ENCODE measurements at places on chromosomes 16 and 17.
A peak's percentile ranks its signal among the peaks of the same experiment; 100 is the strongest.

DNA sequence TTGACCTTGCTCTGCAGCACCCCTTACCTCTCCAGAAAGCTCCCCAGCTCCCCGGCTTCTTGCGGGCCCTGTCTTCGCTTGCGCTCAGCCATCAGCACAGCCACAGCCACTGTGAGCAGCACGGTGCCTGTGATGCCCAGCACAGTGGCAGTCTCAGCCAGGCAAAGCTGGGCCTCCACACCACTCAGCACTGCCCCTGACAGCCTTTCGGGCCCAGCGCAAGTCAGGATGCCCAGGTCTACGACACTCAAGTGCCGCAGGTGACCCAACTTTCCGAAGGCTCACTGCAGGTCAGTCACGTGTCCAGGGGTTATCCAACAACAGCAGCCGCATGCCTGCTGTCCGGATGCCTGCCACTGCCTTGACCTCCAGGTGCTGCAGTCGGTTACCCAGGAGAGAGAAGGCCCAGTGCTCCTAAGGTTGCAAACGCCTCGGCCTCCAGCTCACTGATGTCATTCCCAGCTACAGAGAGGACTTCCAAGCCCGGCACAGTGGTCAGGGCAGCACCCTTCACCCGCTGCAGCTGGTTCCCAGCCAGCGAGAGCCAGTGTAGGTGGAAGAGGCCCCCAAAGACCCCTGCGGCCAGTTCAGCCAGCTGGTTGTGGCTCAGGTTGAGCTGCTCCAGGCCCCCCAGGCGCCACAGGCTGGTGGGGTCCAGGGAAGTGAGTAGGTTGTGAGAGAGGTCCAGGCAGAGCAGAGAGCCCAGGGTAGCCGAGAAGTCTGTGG is 8.9 kb upstream of the TMEM101 start:
- DNase-seq: no peak

- no peak for DNase-seq
Observed at GRCh38 chr16:67992661-67993206, 6.5 kb downstream of the DPEP2 start.

DNA sequence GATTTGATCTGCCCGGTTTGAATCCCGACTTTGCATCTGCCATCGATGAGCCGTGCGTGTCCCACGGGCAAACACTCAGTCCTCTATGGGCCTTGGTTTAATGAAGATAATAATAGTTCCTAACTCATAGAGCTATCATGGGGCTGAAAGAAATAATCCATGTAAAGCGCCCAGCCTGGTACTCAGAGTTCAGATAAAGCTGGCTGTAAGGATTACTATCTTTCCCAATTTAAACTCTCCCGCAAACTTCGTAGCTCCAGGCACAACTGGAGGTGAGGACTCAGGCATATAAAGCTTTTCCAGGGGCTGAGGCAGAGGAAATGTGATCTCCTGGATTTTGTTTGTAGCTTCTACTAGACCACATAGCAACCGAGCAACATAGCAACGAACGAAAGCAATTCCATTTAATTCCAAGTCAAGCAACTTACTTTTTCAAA is 16.3 kb downstream of the ALOX15 start:
- no peak for DNase-seq

DNA sequence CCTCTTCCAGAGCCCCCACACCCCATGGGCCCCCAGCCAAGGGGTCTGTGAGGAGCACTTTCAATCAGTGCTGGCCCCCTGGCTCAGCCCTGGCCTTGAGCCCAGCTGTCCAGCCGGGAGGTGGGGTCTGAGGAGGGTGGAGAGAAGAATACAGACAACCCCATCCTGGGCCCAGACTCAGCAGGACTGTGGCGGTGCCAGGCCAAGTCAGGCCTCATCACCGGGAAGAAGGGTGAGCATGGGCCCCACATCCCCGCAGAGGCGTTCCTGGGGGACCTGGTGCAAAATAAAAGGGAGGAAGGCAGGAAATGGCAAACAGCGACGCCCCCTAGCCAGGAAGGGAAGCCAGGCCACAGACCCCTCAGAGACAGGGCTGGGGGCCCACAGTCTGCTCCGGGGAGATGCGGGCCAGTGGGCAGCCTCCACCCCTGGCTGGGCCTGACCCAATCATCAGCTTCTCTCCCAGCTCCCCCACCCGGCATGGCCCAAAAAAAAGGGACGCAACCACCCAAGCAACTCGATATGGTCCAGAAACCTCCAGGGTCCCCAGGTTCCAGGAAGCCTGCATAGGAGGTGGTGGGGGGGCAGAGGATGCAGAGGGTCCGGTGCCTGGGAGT is 20.6 kb downstream of the ZNF423 start:
- DNase-seq: no peak

DNA sequence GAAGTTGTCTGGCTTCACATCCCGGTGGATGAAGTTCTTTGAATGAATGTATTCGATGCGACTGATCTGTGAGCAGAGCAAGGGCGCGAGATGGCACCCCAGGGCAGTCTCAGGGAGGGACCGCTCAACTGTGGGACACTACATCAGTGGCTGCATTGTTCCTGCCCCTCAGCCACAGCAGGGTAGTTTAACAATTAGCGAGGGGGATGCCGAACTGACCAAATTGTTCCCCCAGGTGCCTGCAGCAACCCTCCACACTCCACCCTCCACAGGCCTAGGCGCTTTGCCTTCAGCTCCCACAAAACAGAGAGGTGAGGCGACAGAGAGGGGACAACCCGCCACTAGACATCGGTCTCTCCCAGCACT is 20.3 kb downstream of the CSNK1D start:
- no peak for DNase-seq

GRCh38 chr16:11620243-11621003 is 33.7 kb upstream of the LITAF start:
- no peak for DNase-seq

- DNase-seq: no peak
Observed at GRCh38 chr16:4787627-4788482, at the start of gene SEPTIN12. Gene SEPTIN12 (minus strand): TSS chr16:4788345. CDS start chr16:4787645, 700 bp downstream.

GRCh38 chr17:67152824-67153223 is 92.2 kb downstream of the HELZ start:
- DNase-seq: no peak

DNA sequence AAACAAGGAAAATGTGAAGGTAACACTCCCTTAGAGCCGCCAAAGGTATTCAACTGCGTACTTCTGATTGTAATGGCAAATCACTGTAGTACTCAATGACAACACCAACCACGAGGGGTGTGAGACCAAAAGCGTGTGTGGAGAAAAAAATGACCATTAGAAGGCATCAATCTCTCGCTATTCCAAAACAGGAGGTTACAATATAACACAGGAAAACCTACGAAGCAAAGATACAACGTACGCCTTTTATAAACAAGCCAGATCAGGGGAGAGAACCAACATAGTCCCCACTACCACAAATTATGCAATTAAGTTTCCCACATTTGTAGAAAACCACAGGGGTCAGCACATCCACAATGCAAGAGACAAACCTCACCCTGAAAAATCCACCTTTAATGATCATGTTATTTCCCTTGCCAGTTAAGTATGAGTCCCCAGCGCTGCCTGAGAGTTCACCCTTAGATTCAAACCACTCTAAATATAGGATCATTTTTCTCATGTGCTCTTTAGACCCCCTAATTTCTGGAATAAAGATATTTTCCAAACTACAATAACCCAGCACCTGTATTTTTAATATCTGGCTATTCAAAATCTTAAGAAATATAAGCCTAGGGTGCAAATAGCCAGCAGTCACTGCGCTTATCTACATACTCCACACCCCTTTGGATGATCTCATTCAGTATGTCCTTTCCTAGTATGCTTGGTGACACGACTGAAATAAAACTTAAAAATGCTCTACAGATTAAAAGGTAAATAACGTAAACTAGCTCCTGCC is 12.4 kb downstream of the TEX14 start:
- no peak for DNase-seq

DNA sequence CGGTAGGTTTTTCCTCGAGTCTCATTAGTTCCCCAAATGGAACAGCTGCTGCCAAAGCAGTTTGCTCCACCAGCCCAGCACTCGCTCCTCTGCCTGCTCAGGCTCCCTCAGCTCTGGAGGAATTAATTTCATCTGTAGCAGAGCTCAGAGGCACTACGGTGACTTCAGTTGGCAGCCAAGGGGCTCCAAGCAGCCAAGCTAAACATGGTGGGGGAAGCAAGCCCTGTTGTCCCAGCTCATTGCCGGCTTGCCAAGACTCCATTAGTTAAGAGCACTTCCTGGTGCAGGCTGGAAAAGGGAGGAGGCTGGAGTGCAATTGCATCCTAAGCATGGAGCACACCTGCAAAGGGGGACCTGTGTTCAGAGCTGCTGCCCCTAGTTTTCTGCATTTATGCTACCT is 78.7 kb upstream of the GPRC5B start:
- no peak for DNase-seq

DNA sequence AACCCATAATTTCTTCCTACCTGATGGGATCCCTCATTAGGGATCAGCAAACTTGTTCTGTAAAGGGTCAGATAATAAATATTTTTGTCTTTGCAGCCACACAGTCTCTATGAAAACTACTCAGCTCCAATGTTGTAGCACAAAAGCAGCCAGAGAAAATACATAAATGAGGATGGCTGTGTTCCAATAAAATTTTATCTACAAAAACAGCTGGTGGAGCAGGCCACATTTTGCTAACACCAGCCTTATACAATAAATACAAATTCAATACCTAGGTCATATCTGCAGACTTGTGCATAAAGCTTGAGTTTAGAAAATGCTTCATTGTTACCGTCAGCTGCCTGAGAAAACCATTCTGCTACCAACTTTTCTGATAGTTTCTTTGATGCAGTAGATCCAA is 38.4 kb upstream of the INTS2 start:
- no peak for DNase-seq

- DNase-seq: peak; percentile 86
Observed at GRCh38 chr17:7336240-7337175, at the start of gene ACAP1. Gene ACAP1 (plus strand): TSS chr17:7336529. CDS start chr17:7336735, 206 bp downstream.

DNA sequence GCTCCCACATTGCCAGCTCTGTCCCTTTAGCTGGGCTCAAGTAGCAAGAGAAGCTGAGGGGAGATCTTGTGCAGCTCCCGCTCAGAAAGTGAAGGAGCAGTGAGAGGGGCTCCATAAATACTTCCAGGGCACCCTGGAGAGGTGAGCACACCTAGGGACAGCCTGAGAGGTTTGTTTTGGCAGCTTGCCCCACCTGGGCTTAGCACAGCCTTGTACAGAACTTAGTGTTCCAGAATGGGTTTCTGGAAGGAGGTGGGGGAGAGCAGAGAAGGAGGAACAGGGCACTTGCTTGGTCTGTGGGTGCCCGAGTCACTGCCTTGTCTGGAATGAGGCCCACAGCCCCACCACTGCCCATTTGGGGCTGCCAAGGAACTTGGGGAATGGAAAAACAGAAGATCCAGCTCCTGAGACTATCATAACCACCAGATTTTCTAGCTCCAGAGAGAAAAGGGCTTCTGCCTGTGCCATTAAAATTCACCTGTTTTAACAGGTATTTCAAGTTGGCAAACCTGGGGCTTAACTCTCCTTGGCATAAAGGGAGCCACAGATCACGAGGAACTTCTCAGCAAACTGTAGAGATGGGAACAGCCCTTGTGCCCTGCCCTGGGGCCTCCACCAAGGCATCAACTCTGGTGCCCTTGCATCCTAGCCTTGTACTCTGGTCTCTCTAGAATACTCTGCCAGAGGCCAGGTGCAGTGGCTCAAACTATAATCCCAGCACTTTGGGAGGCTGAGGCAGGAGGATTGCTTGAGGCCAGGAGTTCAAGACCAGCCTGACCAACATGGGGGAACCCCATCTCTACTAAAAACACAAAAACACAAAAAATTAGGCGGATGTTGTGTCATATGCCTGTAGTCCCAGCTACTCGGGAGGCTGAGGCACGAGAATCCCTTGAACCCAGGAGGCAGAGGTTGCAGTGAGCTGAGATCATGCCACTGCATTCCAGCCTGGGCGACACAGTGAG is 1.9 kb downstream of the PRR15L start:
- DNase-seq: no peak

DNA sequence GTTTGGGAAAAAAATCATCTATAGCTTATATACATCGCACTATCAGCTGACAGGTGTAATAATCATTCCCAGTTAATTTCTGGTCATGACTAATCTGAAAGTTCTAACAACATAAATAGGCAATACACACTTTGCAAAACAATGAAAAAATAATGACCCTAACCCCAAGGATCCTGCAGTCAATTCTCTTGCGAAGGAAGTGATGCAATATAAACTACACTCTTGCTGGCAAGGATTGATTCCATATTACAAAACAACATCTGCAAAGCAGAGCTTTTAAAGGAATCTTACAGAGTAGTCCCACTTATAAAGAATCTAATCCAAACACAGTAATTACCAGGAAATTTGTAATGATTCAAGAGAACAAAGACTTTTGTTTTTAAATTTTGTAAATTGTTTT is 73.4 kb downstream of the MYO1D start:
- no peak for DNase-seq

DNA sequence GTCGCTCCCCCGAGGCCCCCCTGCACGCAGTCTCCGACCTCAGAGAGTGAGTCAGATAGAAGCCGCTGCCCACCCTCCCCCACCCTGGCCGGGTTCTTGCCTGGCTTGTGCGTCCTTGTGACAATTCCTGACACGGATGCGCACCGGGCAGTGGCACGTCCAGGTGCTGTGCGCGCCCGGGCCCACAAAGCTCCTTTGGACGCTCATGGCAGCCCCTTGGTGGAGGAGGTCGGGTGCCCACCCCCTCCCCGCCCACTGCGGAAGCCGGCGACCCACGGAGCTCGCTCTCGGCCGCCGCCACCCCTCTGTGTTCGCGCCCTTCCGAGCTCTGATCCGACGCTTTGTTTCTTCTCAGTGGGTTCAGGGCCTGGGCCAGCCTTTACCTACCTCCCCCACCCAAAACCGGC is 662 bp upstream of the TUBB3 start:
- DNase-seq: peak; percentile 34

DNA sequence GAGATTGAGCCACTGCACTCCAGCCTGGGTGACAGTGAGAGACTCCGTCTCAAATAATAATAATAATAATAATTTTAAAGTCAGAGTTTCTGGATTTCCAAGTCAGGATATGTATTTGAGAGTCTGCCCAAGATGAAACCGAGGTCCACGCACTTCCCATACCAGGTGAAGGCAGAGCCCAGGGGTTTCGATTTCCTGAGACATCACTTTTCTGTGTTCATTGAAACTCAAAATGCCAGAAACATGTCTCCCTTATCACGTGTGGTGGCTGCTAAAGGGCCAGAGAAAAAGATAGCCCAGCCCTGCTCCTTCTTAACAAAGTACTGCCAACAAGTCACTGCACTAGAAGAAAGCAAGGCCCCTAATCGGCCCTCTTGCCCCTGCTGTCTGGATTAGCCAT is 9.8 kb upstream of the RNF157 start:
- DNase-seq: no peak

DNA sequence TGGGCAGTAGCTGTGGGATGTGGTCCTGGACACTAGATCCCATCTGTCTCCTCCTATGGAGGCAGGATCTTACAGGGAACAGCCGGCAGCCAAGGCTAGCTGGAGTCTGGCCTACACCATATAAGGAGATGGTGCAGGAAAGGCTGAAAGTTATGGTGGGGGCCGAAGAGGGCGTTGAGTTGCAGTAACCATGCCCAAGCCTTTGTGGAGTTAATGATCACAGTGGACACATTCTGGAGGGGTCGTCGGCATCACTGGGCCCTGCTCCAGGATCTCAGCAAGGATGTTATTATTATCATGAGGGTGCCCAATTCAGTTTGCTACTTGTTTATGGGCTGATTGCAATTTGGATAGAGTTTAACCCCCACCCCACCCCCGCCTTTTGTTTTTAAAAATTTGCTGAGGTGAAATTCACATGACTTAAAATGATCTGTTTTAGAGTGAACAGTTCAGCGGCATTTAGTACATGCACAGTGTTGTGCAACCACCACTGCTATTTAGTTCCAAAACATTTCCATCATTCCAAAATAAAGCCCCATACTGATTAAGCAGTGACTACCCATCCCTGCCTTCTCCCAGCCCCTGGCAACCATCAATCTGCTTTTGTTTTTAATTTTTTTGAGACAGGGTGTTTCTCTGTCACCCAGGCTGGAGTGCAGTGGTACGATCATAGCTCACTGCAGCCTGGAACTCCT is 184.3 kb upstream of the CACNG3 start:
- DNase-seq: no peak

All from activated CD4-positive, alpha-beta T cell treated with anti-CD3 and anti-CD28 coated beads, Interleukin-2, amount 50 U/mL, for 1 hour (primary cell).